Liver (tissue), 10 donors: ENCODE measurements at places on chromosomes 13 and 19. TPM values are rescaled to one million over a fixed set of nuclear protein-coding genes. Genes with fewer than 3 reads are reported as not detected.
A peak's percentile ranks its signal among the peaks of the same experiment; 100 is the strongest.

ZNF17 gene
- total RNA-seq: 7.6 TPM

GRCh38 chr19:13430790-13431582, 75.3 kb downstream of the CACNA1A start:
- DNase-seq: peak; percentile 39
- no peak overlapping the region for H3K4me3 ChIP-seq
- H3K4me1 ChIP-seq: no peaks in the 10 kb centered on the region
- no peaks in the 10 kb centered on the region for H3K36me3 ChIP-seq

SERP2 gene
- total RNA-seq: 2.8 TPM

- H3K27ac ChIP-seq: peak overlapping the region; percentile 3
- H3K27me3 ChIP-seq: no peaks in the 10 kb centered on the region
- no peaks in the 10 kb centered on the region for H3K36me3 ChIP-seq
- H3K4me1 ChIP-seq: peaks cover 35% of the 10 kb centered on the region
- no peak for DNase-seq
Measured at GRCh38 chr19:5953680-5954213, 24.2 kb downstream of the RANBP3 start.

DNA sequence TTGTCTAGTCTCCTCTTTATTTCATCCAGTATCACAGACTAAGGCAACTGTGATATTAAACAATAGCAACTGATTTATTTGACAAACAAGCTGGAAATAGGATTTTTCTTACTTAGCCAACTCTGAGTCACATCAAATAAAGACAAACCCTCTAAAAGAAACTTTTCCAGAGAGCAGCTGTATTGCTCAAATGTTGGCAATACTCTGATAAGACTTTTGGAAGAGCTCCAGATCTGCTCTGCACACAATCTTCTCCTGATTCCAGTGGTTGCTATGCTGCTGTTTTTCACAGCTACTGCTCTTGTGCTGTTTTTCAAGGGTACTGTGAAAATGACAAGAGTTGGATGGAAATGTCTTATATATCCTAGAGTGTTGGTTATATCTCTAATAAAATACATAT, 1479.2 kb downstream of the SLITRK5 start:
- no peaks in the 10 kb centered on the region for H3K27me3 ChIP-seq
- no peaks in the 10 kb centered on the region for H3K36me3 ChIP-seq
- H3K4me3 ChIP-seq: no peak overlapping the region
- H3K4me1 ChIP-seq: no peaks in the 10 kb centered on the region
- no peak for DNase-seq
- no peak overlapping the region for H3K27ac ChIP-seq

PNMA8C gene
- under 0.01 TPM for total RNA-seq

GRCh38 chr19:55563261-55563690, 17.4 kb downstream of the ZNF579 start:
- H3K36me3 ChIP-seq: no peaks in the 10 kb centered on the region
- no peaks in the 10 kb centered on the region for H3K4me1 ChIP-seq
- DNase-seq: no peak
- H3K27me3 ChIP-seq: no peaks in the 10 kb centered on the region

- no peaks in the 10 kb centered on the region for H3K4me1 ChIP-seq
- H3K36me3 ChIP-seq: no peaks in the 10 kb centered on the region
- no peak overlapping the region for H3K4me3 ChIP-seq
- no peak overlapping the region for H3K27ac ChIP-seq
Measured at GRCh38 chr13:96780105-96780504, 214.2 kb downstream of the OXGR1 start.

DNA sequence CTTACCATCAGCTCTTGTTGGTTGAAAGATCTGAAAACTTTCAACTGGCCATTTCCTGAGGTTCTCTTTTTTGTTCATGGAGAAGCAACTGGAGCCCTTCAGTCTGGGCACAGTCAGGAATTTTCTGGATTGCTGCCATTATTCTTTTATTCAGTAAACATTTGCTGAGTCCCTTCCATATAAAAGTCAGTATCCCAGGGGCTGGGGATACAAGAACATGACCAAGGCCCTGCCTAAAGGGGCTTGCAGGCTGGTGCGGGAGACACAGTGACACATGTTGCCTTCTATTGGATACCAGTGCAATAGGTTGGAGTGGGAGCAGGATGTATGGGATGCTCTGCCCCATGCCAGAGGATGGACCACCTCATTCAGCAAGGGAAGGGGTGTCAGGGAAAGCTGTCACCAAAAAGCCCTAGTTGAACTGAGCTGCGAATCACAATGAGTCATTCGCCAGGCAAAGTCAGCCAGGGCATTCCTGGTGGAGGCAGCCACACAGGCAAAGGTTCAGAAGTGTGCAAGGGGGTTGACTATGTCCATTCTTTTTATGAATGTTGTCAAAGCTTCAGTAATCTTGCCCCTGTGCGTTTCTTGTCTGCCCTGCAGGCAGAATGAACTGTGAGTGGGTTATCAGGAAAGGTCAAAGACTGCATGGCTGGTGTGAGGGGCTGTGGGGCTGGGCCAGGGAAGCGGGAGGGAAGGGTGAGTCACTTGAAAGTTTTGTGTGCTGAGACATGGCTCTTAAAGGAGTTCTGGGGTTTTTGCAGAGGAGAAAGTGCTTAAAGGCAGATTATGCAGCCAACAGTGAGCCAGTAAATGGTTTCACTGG, 395.9 kb downstream of the KCNRG start:
- H3K27me3 ChIP-seq: no peaks in the 10 kb centered on the region
- H3K4me3 ChIP-seq: no peak overlapping the region
- no peak for DNase-seq
- no peaks in the 10 kb centered on the region for H3K36me3 ChIP-seq
- H3K4me1 ChIP-seq: no peaks in the 10 kb centered on the region

- H3K36me3 ChIP-seq: no peaks in the 10 kb centered on the region
- DNase-seq: no peak
- H3K27me3 ChIP-seq: no peaks in the 10 kb centered on the region
- H3K4me3 ChIP-seq: no peak overlapping the region
Measured at GRCh38 chr13:35866801-35867200, 264.4 kb downstream of the DCLK1 start.

ACP5 gene
- total RNA-seq: 30.5 TPM

DNA sequence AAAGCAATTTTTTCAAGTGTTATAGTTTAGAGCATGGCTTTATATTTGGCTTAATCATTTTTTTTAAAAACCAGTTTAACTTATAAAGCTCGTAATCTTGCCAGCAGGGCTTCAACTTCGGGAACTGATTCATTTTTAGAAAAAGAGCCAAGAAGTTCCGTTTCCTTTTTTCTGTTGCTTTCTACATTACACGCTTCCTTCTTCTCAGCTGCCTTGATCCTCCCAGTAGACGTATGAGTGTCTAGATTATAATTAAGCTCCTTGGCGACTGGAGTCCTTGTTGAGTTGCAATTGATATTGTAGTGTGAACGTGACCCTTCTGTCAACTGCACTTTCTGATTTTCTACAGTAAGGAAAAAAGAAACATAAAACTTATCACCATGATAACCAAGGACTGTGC, 497.2 kb downstream of the DIAPH3 start:
- no peaks in the 10 kb centered on the region for H3K27me3 ChIP-seq
- H3K4me1 ChIP-seq: no peaks in the 10 kb centered on the region
- no peak overlapping the region for H3K4me3 ChIP-seq
- no peaks in the 10 kb centered on the region for H3K36me3 ChIP-seq
- DNase-seq: no peak

TGFBR3L gene
- total RNA-seq: 2.5 TPM
